ENCODE measurements at places on chromosomes 2 and 18. TPM values are rescaled to one million over a fixed set of nuclear protein-coding genes. Genes with fewer than 3 reads are reported as not detected.

AQP12A gene
- not detected for total RNA-seq

ARID5A gene
- total RNA-seq, result 19.3 TPM

HOXD12 gene
- total RNA-seq, result 0.13 TPM

SERPINB10 gene
- not detected for total RNA-seq

DNA sequence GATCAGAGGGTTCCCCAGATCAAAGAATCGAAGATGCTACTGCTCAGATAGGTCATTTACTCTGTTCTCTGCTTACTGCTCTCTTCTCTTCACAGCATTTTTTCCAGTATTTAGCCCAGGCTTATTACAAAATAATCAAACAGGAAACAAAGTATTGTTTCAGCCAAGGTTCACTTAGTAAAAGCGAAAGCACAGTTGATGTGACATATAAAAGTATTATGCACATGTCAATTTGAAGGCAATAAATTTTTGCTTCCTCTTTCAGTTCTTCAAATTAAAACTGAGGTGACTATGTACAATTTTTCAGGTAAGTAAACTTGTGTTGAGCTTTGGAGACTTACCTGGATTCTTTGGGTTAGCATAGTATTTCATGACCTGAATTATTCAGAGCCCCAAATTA, 262.8 kb upstream of the CHST9 start:
- no peaks in the 10 kb centered on the region for H3K4me1 ChIP-seq
- H3K27ac ChIP-seq, result no peak overlapping the region
- DNase-seq, result no peak

DNA sequence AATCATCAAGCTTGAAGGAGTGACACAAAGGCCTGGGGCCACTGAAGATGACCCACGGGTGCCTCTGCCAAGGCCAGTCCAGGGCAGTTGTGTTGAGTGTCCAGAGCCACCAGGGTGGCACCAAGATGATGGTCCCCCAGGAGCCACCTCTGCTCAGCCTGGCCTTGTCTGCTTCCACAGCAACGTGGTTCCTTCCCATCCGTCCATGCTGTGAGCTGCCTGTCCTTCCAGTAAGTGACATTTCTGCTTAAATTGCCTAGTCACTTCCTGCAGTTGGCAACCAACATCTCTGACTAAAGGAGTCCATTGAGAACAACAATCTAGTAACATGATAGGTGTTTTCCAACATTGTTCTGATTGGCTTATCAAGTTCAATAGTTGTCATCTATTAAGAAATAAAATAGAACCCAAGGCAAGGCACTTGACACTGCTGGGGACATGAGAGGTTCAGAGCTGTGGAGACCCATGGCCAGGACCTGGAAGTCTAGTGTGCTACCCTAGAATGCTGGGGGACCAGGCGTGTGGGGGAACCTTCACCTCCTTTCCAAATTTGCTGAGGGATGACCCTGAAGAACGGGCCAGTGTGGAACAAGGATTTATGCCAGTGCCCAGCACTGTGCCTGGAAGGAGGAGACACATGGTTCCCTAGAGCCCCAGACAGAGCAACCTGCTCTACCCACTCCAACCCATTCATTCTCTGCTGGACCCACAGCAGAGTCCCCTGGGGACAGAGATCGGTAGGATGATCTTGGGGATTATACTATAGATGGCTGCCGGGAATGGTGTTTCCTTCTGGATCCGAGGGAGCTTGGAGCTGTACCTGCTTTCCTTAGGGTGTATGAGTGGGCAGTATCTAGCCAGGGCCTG, 98.9 kb upstream of the EPC2 start:
- H3K4me3 ChIP-seq, result no peak overlapping the region
- no peaks in the 10 kb centered on the region for H3K27me3 ChIP-seq
- H3K4me1 ChIP-seq, result no peaks in the 10 kb centered on the region
- no peak overlapping the region for H3K27ac ChIP-seq
- DNase-seq, result no peak
- no peaks in the 10 kb centered on the region for H3K36me3 ChIP-seq

- peaks cover 39% of the 10 kb centered on the region for H3K27me3 ChIP-seq
- no peaks in the 10 kb centered on the region for H3K36me3 ChIP-seq
- peak overlapping the region; percentile 62 for H3K4me3 ChIP-seq
- no peak overlapping the region for H3K27ac ChIP-seq
- H3K4me1 ChIP-seq, result peaks cover 10% of the 10 kb centered on the region
These were observed 106.5 kb upstream of the KCTD1 start for GRCh38 chr18:26654616-26655524.

GRCh38 chr2:96823198-96823597, 7.1 kb downstream of the CNNM3 start:
- peaks cover 48% of the 10 kb centered on the region for H3K4me1 ChIP-seq
- peak overlapping the region; percentile 59 for H3K27ac ChIP-seq
- H3K4me3 ChIP-seq, result no peak overlapping the region
- H3K36me3 ChIP-seq, result peaks cover 3% of the 10 kb centered on the region
- no peak for DNase-seq

DNA sequence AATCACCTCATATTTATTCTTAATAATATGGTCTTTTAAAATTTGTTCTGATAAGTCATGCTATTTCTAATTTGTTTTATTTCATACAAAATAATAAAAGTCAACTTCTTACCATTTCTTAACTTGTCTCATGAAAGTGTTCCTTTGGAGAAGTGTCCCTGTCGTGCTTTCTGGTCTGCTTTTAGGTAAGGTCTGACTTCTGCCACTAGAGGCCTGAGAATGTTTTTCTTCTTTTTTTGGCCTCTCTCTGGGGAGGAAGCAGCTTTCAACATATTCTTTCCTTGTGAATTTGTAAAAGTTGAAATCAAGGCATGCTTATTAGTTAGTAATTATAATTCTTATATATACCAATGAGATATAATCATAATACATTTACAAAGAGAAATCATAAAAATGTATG, 39.4 kb downstream of the MAP2 start:
- no peaks in the 10 kb centered on the region for H3K4me1 ChIP-seq
- H3K27ac ChIP-seq, result no peak overlapping the region
- no peaks in the 10 kb centered on the region for H3K36me3 ChIP-seq
- H3K4me3 ChIP-seq, result no peak overlapping the region

DNA sequence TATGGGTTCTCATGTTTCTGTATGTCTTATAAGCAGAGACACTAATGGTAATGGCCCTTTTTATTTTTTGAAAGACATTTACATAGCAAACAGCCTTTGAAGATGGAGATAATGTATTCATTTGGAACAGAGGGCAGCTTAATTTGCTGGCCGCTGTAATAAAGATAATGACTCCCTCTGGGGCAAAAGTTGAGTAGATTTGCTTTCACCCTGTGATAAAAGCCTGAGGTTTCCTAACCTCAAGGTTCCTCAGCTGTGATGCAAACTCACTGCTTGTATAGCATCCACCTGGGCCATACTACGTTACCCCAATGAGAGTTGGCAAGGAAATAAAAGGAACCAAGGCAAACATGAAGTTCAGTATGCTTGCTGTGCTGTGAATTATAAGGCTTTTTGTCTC, 54.8 kb downstream of the TEX51 start:
- no peak overlapping the region for H3K4me3 ChIP-seq
- H3K36me3 ChIP-seq, result no peaks in the 10 kb centered on the region
- H3K4me1 ChIP-seq, result no peaks in the 10 kb centered on the region

DNA sequence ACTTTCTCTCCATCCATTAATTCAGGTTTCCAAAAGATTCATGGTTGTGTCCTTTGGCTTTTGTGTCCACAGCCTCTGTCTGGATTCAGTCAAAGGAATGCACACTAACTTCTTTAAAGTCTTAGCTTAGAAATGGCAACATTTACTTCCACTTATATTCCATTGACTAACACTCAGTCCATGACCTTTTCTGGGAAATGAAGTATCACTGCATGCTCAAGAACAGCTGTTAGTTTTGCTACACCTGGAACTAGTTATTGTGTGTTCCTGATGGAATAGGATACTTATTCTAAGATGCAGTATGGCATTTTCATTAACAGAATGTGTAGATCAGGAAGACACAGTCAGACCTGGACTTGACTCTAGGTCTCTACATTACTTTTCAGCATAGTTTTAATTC, 88.8 kb downstream of the KYNU start:
- H3K36me3 ChIP-seq, result no peaks in the 10 kb centered on the region
- H3K4me1 ChIP-seq, result no peaks in the 10 kb centered on the region
- no peak overlapping the region for H3K4me3 ChIP-seq
- no peak overlapping the region for H3K27ac ChIP-seq

DNA sequence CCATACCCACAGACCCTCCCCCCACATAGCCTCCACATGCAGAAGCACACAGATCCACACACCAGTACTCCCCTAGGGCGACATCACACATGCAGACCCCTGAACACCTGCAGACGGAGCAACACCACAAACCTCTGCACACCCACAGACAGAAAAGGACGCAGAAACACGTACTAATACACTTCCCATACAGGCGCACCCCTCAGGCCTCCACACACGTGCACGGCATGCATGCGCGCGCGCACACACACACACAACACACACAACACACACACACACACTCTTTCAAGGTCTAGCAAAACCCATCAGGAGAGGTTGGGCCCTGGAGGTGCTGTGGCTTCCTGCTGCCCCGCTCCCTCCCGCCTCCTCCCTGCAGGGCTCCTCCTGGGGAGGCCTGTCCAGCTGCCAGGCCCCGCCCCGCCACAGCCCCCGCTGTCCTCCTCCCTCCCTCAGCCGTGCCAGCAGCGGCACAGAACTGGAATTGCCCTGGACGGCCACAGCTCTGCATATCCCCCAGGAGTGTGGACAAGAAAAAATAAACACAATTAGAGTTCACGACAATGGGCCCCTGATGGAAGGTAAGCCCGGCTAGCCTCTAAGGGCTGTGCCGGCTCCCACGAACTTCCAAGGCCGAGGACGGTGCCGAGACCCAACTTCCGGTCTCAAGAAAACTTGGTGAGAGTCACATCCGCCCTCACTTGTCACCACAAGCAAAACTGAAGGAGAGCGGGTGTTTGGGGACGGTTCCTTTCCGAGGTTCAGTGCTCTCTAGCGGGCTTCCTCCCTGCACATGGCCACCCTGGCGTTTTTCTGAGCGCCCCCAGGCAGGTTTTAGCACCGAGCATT, 6.8 kb downstream of the ZFP36L2 start:
- peaks cover 47% of the 10 kb centered on the region for H3K4me1 ChIP-seq
- peaks cover 9% of the 10 kb centered on the region for H3K36me3 ChIP-seq
- DNase-seq, result peak; percentile 77
- H3K27ac ChIP-seq, result peak overlapping the region; percentile 91
- peak overlapping the region; percentile 90 for H3K4me3 ChIP-seq

GRCh38 chr2:78077633-78078032, 555.5 kb upstream of the LRRTM4 start:
- H3K27me3 ChIP-seq, result no peaks in the 10 kb centered on the region
- H3K4me1 ChIP-seq, result no peaks in the 10 kb centered on the region
- no peak overlapping the region for H3K4me3 ChIP-seq
- DNase-seq, result no peak
- no peak overlapping the region for H3K27ac ChIP-seq

GRCh38 chr18:13502585-13502984, 223.8 kb downstream of the FAM210A start:
- no peak overlapping the region for H3K27ac ChIP-seq
- DNase-seq, result no peak
- H3K36me3 ChIP-seq, result no peaks in the 10 kb centered on the region
- H3K27me3 ChIP-seq, result peaks cover 21% of the 10 kb centered on the region
- H3K4me1 ChIP-seq, result no peaks in the 10 kb centered on the region
- no peak overlapping the region for H3K4me3 ChIP-seq

GRCh38 chr18:31230495-31230894, 67.8 kb upstream of the DSC1 start:
- DNase-seq, result no peak
- H3K36me3 ChIP-seq, result no peaks in the 10 kb centered on the region
- no peak overlapping the region for H3K4me3 ChIP-seq
- no peaks in the 10 kb centered on the region for H3K27me3 ChIP-seq
- H3K27ac ChIP-seq, result no peak overlapping the region

GRCh38 chr18:62784966-62785413, 69.6 kb downstream of the PHLPP1 start:
- H3K27me3 ChIP-seq, result no peaks in the 10 kb centered on the region
- no peaks in the 10 kb centered on the region for H3K4me1 ChIP-seq
- no peak overlapping the region for H3K27ac ChIP-seq
- no peak for DNase-seq

DNA sequence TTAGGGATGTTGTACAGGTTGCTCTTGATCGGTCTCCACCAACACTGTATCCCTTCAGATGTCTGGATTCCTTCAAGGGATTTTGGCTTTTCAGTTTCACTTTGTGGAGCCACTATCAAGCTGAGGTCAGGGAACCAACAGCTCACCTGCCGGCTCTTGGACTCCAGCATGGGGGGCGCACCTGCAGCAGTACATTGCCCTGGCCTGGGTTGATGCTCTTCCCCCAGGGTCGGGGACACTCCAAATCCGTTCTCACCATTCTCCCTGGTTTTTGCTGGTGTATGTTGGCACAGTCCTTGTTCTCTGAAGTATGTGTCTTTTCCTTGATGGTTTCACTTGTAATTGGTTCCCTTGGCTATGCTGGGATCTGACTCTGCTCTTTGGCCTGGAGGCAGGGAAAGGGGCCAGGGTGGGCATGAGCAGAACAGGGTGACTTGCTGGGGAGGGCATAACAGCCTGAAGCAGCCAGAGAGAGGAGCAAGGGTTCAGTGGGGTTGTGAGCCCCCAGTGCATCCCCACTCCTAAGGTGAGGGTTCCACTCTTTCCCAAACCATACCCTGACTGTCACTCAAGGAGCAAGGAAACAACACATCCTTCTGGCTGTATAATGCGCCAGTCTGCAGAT, 5.1 kb downstream of the ARHGEF4 start:
- no peak for DNase-seq
- H3K4me1 ChIP-seq, result no peaks in the 10 kb centered on the region
- no peak overlapping the region for H3K4me3 ChIP-seq
- H3K36me3 ChIP-seq, result peaks cover 4% of the 10 kb centered on the region
- no peak overlapping the region for H3K27ac ChIP-seq

- no peaks in the 10 kb centered on the region for H3K27me3 ChIP-seq
- H3K4me1 ChIP-seq, result no peaks in the 10 kb centered on the region
- H3K4me3 ChIP-seq, result no peak overlapping the region
These were observed 1278.5 kb upstream of the ZEB2 start for GRCh38 chr2:145798419-145798818.

- no peaks in the 10 kb centered on the region for H3K27me3 ChIP-seq
- no peak for DNase-seq
- H3K4me1 ChIP-seq, result peaks cover 6% of the 10 kb centered on the region
- H3K27ac ChIP-seq, result no peak overlapping the region
These were observed 30.3 kb downstream of the KIDINS220 start for GRCh38 chr2:8806885-8807704.

- H3K27me3 ChIP-seq, result no peaks in the 10 kb centered on the region
- no peaks in the 10 kb centered on the region for H3K36me3 ChIP-seq
- no peak overlapping the region for H3K27ac ChIP-seq
These were observed 20.6 kb upstream of the NDUFV2 start for GRCh38 chr18:9081940-9082339.
